ENCODE measurements at places on chromosomes 13 and 19.

- no peak for DNase-seq
Observed at GRCh38 chr13:94708031-94708859, 4.1 kb downstream of the SOX21 start.

DNA sequence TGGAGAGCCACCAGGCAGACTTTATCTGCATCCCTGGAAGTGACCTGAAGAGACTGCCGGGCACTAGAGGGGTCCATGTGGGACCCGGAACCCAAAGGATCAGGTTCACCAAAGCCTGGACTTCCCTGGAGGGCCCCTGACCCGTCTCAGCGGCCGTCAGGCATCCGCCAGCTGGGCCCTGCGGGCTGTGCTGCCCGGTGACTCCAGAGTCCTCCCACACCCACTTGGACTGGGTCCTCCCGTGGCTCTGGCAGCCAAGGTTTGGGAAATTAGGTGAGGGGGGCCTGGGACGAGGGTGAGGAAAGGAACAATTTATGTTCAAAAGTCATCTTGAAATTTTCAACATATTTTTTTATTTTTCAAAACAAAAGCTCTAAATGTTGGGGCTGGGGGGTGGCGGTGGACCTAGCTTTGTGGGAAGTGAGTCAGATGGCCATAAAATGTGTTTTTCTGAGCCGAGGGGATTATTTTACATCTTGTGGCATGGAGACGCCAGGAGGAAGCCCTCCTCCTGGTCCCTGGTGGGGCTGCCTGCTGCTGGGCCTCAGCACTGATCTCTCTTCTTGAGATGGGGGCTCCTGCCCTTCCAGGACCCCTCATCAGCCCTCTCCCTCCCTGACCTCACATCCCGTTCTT lies 20.2 kb downstream of the CEBPA start:
- DNase-seq: no peak

DNA sequence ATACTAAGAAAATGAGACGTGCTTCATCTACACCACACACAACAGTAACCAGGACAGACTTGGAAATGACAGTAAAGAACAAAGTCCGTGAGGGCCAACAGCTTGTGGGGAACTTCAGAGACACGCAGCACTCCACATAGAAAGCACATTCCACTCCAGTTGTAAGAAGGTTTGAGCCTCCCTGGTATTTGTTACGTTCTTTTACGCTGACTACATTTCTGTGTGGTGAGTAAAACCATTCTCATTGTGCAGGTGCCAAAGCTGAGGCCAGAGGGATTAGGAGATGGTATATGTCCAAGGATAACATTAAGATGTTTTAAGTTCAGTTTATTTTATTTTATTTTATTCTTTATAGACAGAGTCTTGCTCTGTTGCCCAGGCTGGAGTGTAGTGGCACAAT lies 1189.9 kb downstream of the UQCRFS1 start:
- no peak for DNase-seq

DNA sequence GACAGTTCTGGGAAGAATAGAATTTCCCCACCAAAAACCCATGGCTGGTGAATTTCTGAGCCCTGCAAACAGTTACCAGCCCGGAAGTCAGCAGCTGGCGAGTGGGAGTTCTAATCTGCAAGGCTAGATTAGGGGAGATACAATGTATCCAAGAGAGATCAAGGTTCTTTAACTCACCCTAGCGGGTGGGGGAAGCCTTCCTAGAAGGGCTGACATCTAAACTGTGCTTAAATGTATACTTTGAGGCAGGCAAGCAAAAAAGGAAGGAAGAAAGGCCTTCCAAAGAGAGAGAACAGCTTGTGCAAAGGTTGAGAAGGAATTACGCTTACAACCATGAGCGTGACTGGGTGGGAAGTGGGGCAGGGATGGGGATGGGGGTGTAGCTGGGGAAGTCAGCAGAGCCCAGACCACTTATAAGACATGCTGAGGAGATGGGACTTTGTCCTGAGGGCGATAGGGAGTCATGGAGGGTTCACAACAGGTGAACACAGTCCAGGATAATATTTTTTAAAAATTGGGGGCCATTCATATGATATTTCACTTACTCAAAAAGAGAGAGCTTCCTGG lies 20.8 kb upstream of the ZNRF4 start:
- no peak for DNase-seq

DNA sequence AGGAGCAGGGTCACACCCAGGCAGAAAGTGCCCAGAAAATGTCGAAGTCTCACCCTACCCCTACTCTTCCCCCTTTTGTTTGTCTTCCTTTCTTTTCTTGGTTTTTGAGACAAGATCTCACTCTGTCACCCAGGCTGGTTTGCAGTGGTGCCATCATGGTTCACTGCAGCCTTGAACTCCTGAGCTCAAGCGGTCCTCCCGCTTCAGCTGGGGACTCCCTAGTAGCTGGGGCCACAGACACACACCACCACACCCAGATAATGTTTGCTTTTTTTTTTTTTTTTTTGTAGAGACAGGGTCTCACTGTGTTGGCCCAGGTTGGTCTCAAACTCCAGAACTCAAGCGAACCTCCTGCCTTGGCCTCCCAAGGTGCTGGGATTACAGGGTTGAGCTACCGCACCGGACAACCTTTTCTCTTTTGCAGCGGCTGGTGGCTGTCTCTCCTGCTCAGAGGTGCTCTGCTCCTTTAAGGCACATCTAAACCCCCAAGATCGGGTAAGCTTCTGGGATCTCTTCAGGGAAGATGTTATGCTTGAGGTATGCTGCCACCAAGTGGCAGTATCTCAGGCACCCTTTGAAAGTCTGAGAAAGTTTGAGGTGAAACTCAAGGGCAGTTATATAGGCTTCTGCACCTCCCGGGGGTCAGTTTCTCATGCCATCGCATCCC lies 22.4 kb upstream of the EBI3 start:
- DNase-seq: no peak
